CD4-positive, alpha-beta T cell treated with Interleukin-4 for 1 hour (primary cell): ENCODE measurements at places on chromosomes 4 and X.

DNA sequence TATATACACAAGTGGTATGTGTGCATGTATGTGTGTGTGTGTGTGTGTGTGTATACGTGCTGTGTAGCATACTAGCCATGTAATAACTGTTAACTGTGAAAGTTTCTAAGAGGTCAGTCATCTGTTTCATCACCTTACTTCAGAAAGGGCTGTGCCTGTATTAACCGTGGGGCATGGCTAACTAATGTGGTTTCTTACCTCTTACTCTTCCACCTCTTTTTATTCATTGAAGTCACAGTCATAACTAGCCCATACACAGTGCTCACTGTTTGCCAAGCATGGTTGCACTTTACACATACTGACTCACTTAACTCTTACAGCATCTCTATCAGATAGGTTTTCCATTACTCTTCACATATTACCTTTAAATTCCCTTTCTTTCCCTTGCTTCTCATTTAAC lies 23.7 kb upstream of the LRAT start:
- no peak for DNase-seq

GRCh38 chrX:427812-428725 lies 41.4 kb upstream of the PPP2R3B start:
- DNase-seq = no peak

DNA sequence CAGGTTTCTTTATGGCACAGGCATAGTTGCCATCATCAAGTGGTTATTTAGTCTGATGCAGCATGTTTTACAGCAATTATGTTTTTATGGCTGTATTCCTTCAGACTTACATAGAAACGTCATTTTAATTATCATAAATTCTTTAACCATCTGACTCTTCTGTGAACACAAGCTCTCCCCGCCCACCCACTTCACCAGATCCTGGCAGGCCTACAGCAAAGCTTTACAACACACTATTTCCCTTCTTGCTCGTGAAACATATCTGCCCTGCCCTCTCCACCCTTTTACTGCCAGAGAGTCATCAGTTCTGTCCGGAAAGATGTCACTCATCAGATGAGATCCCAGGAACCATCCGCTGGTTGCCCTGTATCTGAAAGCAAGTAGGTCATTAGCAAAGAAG lies 120.5 kb downstream of the HS6ST2 start:
- DNase-seq = no peak

DNA sequence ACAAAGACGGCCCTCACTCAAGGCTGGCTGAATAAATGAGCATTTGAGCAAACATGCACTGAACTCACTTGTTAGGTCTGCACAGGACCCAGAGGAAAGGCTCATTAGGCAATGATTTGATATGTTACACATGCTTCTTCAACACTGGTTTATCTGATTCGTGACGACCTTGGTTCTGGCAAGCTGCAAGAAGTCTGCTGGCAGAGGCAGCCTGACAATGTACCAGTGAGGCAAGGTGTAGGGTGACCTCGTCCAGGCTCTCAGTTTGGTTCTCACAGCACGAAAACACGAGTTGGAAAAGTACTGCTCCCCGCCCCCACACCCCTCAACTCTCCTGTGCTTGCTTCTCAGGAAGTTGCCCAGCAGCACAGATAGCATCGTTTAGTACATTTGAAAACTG lies 63.1 kb upstream of the CITED1 start:
- no peak for DNase-seq

DNA sequence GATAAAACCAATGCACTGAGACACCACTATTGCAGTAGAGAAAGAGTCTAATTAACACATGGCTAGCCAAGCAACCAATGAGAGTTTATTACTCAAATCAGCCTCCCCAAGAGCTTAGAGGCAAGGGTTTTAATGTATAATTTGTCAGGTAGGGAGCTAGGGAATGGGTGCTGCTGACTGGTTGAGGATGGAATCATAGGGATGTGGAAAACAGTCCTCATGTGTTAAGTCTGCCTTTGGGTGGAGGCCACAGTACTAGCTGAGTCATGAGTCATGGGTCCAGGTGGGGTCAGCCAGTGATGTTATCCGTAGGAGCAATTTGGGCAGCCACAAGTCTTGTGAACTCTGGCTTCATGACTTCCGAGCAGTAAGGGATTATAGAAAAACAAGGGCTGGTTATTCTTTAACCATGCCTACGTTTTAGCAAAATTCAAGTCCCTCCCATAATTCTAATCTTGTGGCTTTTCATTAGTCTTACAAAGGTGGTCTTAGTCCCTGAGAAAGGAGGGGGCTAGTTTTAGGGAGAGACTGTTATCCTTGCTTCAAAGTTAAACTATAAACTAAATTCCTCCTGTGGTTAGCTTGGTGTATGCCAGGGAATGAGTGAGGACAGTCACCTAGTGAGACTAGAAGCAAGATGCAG lies 25.1 kb upstream of the PLAC8 start:
- DNase-seq = no peak

GRCh38 chr4:75786526-75786925 lies 62.1 kb downstream of the USO1 start:
- DNase-seq = no peak

DNA sequence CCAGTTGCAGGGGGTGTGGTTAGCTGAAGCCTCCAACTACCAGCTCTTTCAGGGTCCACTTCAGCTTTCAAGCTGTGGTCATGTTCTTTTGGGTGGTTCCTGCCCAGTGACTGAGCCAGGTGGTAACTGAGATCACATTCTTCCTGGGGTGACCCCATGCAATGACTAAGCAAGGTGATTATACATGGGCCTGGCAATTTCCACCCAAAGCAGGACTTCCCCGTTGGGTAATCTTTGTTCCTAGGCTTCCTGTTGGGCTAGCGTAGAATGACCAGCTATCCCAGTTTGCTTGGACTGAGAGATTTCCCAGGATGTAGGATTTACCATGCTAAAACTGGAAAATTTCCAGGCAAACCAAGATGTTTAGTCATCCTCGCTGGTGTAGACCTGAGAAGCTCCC lies 18.4 kb upstream of the MAGEB17 start:
- DNase-seq = no peak
